ENCODE measurements at places on chromosomes 7 and 10. TPM values are rescaled to one million over a fixed set of nuclear protein-coding genes. Genes with fewer than 3 reads are reported as not detected.

The RAPGEF5 gene
- 16.5 TPM for total RNA-seq

The DYDC2 gene
- not detected for total RNA-seq

DNA sequence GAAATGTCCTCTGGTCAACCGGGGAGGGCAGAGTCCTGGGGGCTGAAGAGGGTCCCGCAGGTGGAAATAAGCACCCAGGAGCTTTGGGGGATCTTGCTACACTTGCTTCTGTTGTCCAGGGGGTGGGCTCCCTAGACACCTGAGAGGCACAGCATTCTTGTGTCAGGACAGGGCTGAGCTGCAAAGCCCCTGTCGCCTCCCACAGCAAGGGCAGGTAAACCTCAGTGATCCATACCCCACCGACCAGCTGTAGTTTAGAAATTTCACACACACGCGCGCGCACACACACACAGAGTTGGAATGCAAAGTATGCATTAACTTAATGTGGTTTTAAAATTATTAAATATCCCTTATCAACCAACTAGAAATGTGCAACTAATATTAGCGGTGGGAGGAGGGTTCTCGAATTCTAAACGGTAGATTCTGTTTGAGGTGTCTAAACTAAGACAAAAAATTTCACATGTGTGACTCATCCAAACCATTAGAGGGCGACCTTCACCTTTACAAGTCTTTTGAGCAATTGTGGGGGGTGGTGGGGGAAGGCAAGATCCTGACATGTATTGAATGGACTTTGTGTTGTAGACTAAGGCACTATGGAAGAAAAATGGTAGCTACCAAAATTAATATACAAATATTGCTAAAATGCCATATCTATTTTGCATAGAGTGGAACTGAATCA lies 34.3 kb upstream of the PTF1A start:
- no peaks in the 10 kb centered on the region for H3K36me3 ChIP-seq
- H3K27me3 ChIP-seq, result peaks cover 65% of the 10 kb centered on the region
- peak overlapping the region; percentile 18 for H3K4me3 ChIP-seq

- H3K4me3 ChIP-seq, result no peak overlapping the region
- H3K36me3 ChIP-seq, result no peaks in the 10 kb centered on the region
- H3K4me1 ChIP-seq, result no peaks in the 10 kb centered on the region
- no peak for DNase-seq
Observed at GRCh38 chr10:111716032-111716431, 467.5 kb downstream of the GPAM start.

DNA sequence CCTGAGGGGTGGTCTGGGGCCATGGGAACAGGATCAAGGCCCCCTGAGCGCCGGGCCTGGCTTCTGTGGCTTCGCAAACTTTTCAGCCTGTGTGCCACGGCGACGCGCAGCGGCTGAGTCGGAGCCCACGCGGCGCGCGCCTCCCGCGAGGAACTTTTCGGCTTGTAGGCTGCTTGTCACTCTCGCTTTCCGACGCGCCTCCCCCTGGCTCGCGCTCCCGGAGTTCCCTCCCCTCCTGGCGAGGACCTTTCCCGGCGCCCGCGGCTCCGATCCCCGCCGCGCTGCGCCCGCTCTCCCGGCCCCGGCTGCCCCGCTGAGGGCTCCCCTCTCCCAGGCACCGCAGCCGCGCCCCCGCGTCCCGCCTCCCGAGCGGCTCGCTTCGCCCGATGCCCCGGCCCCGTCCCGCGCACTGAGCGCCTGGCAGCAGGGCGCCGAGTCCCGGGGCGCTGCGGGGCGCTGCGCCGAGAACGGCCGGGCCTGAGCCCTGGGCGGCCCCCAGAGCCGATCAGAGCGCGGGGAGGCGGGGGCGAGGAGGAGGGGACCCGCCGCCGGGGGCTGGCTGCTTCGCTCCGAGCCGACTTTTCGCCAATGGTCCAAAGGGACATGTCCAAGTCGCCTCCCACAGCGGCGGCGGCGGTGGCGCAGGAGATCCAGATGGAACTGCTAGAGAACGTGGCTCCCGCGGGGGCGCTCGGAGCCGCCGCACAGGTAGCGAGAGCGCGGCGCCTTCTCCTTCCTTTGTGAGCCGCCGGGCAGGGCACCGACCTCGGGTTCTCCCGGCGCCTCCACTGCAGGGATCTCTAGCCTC lies at the start of gene CACNB2:
Gene CACNB2, plus strand, starts transcription at position 276 of the 808 bp plus-strand sequence.
- no peaks in the 10 kb centered on the region for H3K36me3 ChIP-seq
- DNase-seq, result peak; percentile 70
- peak within 1 kb of the TSS; percentile 89 for H3K27ac ChIP-seq
- peaks cover 28% of the 10 kb centered on the region for H3K4me1 ChIP-seq
- peaks cover 32% of the 10 kb centered on the region for H3K27me3 ChIP-seq

GRCh38 chr10:690372-691161 lies 1.1 kb upstream of the DIP2C start:
- peak overlapping the region; percentile 93 for H3K27ac ChIP-seq
- H3K36me3 ChIP-seq, result no peaks in the 10 kb centered on the region
- peaks cover 25% of the 10 kb centered on the region for H3K4me1 ChIP-seq
- no peak for DNase-seq
- H3K4me3 ChIP-seq, result peak overlapping the region; percentile 73

DNA sequence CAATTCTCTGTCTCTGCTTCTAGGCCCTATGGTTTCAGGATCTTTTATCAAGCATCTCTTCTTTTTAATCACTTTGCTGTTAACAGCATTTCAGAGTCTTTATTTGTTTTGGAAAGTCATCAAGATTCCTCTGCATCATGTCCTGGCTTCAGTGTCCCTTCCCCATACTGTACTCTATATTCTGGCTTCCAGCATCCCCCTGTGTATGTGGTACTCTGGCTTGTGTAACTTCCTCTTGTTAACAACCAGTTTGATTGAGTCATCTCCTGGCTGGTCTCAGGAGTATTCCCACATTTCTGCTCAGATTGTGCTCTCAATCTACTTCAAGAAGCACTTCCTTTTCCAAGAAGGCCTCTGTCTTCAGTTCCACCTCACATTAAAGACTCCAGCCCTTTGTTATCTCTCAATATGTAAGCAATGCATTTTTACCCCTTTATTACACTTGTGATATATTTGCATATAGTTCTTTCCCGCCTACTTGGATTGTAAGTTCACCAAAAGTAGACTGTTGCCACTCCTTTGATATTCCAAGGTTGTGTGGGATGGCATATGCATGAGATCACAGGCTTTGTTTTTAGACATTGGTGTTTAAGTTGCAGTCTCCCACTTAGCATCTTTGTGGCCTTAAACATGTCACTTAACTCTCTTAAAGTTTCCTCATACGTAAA lies 15.1 kb upstream of the ATE1 start:
- H3K4me1 ChIP-seq, result peaks cover 13% of the 10 kb centered on the region
- no peak overlapping the region for H3K4me3 ChIP-seq
- no peaks in the 10 kb centered on the region for H3K36me3 ChIP-seq
- DNase-seq, result no peak

DNA sequence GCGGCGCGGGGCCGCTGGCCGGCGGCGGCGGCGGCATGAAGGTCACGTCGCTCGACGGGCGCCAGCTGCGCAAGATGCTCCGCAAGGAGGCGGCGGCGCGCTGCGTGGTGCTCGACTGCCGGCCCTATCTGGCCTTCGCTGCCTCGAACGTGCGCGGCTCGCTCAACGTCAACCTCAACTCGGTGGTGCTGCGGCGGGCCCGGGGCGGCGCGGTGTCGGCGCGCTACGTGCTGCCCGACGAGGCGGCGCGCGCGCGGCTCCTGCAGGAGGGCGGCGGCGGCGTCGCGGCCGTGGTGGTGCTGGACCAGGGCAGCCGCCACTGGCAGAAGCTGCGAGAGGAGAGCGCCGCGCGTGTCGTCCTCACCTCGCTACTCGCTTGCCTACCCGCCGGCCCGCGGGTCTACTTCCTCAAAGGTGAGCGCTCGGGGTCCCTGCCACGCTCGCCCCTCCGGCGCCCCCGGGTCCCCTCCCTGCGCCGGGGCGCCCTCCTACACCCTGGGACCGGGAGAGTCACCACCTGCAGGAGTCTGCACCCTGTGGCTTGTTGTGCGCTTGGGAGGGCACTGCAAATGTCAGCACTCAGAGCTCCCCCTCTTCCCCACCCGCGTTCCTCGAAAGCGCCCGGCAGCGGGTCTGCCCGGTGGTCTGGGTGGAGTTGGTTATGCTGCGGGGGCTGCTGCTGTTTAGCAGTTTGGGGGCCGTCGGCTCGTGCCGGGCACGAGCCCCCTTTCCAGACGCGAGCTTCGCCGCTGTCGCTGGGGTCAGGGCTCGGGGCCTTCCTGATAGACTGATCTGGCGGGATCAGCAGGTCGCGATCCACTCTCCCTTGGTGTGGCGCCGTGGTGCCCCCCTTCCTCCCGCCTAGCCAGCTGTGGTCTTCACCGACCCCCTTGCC lies 627 bp downstream of the DUSP5 start:
- H3K36me3 ChIP-seq, result no peaks in the 10 kb centered on the region
- H3K4me1 ChIP-seq, result peaks cover 74% of the 10 kb centered on the region
- H3K27ac ChIP-seq, result peak overlapping the region; percentile 97
